ENCODE measurements at places on chromosomes 1 and 21.

DNA sequence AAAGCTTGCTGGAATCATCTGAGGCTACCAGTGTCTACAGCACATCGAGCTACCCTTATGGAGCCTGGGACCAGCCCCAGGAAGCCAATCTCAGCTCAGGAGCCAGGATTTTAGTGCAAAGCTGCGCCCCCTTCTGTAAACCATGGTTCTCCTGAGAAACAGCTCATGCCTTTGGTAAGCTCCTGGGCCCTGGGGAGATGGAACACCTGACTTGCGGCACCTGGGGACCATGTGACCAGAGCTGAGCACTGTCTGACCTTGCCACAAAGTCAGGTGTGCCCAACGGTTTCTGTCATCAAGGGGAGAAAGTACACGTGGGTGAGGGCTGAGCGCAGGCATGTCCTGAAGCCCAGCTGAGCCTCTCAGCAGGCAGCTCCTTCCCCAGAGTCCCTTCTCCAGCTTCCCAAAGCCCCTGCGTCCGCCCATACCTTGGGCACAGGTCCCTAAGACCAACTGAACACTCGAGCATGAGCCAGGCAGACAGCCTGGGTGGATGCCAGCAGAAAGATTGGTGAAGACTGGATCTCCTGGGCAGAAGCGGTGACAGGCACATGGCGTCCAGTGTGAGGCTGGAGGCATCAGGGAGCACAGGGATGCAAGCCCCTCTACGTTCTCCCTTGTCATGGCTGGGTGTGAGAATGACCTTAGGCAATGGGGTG lies 57.9 kb upstream of the TENT5B start:
- no peak for DNase-seq

GRCh38 chr1:147185432-147185831 lies 13.2 kb upstream of the PRKAB2 start:
- no peak for DNase-seq

GRCh38 chr1:112006416-112007025 lies 17.1 kb upstream of the KCND3 start:
- DNase-seq, result no peak

DNA sequence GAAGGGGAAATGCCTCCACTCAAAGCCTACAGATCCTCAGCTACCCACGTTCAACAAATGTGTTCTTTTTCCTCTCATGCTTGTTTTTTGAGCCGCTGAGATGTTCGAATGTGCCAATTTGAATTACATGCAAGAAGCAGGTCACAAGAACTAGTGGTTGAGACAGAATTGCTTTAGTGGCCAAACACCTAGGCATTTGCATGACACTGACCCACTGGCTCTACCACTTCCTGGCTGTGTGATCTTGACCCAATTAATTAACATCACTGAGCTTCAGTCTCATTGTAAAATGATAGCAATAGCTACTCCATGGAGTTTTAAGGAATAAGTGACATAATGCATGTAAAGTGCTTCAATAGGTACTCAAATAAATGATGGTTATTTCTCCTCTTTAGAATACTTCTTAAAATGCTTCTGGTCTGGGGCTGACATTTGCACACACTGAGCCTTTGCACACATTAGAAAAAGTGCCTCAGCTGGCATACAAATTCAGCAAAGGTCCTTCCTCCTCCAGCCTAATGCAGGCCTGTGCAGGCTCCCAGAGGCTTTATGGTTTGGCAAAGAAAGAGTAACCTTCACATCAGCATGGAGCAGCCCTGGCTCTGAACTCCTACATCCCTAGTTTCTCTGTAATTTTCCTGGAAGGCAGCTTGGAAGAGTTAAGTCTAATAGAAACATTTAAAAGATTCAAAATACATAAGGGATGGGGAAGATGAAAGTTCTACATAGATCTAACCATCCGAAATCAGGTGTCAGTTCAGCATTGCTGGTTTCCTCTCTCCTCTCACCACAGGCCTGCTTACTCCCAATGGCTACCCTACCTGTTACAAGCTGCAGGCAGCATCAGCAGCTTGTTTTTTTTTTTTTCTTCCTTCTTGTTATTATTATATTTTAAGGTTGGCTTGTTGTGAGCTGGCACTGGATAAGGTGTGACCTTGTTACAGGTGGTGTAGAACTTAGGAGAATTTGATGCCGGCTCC lies 107.4 kb downstream of the TBX19 start:
- DNase-seq, result no peak

DNA sequence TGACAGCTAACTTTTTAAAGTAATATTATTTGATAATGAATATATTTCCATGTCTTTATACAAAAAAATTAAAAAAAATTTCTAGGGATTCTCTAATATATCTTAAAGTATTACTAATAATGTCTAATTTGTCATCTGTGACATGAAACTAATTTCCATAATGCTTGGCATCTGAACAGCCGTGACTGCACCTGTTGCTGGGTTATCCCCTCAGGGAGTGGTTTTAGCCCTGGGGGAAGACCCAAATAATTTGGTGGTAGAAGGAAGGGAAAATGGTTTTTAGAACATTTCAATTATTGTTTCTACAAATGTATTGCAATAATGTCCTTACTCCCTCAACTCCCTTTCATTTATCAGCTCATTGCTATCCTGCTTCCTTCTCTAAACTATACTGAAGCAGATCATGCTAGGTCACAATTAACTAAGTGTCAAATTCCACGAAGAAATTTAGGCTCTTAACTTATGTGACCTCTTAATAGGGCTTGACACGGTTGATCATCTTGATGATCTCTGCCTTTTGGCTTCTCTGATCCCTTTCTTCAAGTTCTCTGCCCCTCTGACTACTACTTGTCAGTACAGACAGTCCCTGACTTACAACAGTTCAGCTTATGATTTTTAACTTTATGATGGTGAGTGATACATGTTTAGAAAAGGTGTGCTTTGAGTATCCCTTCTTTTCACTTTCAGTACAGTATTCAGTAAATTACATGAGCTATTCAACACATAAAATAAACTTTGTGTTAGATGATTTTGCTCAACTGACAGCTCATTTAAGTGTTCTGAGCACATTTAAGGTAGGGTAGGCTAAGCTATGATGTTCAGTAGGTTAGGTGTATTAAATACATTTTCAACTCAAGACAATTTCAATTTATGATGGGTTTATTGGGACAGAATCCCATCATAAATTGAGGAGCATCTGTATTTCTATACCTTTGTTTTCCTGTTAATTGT lies 26.4 kb upstream of the DPH5 start:
- no peak for DNase-seq

GRCh38 chr1:206859082-206859521 lies 6.3 kb upstream of the IL20 start:
- DNase-seq, result no peak
